ENCODE measurements at places on chromosomes 7 and 10. TPM values are rescaled to one million over a fixed set of nuclear protein-coding genes. Genes with fewer than 3 reads are reported as not detected.

DNA sequence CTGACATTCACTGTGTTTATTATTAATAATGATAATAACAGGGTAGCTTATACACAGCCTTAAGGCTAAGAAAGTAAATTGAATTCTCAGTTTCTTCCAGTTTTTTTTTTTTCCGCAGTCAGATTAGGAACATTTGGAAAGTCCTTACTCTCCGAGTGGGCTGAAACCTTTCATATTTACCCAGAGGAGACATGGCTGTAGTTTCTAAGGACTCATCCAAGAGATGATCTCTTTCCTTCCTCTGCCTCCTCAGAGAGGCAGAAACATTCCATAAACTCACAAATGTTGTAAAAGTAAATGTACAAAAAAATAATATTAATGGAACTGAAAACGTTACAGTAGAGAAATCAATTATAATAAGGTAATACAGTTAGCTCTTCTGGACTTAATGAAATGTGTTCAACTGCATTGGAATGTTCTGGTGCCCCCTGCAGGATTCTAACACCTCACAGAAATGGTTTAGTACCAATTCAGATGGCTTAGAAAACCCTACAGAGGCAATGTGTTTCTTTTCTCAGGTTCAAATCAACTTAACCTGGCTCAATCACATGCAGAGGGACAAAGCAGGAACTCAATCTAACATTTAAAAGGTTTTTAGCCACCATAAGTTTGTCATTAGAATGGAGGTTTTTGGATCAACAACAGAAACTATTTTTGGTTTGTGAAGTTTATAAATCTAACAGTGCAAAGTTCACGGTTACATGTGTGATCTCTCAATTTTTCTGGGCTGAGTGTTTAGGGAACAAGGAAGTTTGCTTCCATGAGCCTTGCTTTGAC lies 71.7 kb downstream of the ICA1 start:
- H3K36me3 ChIP-seq, result no peaks in the 10 kb centered on the region
- H3K4me1 ChIP-seq, result no peaks in the 10 kb centered on the region
- DNase-seq, result no peak
- H3K4me3 ChIP-seq, result no peak overlapping the region

GRCh38 chr10:80583685-80584084 lies 46.0 kb downstream of the SH2D4B start:
- H3K36me3 ChIP-seq, result no peaks in the 10 kb centered on the region
- H3K4me1 ChIP-seq, result no peaks in the 10 kb centered on the region
- no peak overlapping the region for H3K4me3 ChIP-seq
- H3K27me3 ChIP-seq, result no peaks in the 10 kb centered on the region
- no peak for DNase-seq

DIP2C gene
- total RNA-seq, result 48.2 TPM

DNA sequence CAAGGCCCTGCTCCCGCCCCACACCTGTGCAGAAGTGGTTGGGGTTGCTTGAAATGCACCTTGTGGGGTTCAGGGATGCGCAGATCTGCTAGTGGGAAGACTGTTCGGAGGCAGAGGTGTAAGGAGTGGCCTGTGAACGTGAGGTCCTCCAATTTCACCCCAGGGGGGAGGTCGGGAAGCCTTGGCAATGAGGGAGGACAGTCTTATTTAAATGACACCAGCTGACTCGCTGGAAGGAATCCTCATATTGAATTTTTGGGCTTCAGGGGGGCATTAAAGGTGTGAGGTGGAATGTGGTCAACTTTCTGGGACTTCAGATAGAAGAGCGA lies 218.8 kb upstream of the CELF2 start:
- DNase-seq, result no peak
- no peaks in the 10 kb centered on the region for H3K36me3 ChIP-seq
- H3K4me3 ChIP-seq, result peak overlapping the region; percentile 61
- peak overlapping the region; percentile 86 for H3K27ac ChIP-seq
- H3K4me1 ChIP-seq, result peaks cover 5% of the 10 kb centered on the region

DNA sequence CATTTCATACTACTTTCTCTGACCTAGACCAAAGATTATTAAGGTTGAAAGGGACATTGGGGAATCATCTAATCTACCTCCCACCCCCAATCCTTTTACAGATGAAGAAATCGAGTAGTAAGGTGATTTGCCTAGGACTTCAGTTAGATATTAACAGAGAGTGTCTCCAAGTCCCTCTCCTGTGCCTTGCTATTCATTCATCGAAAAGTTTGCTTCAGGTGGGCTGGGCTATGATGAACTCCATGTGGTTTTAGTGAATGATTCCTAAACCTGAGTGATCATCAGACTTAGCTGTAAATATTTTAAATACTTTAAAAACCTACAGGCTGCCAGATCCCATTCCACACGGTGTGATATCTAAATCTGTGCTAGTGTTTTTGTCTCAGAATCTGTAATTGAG lies 259.4 kb upstream of the SORCS1 start:
- no peaks in the 10 kb centered on the region for H3K27me3 ChIP-seq
- H3K27ac ChIP-seq, result no peak overlapping the region
- no peaks in the 10 kb centered on the region for H3K36me3 ChIP-seq
- no peak overlapping the region for H3K4me3 ChIP-seq
- no peak for DNase-seq
- H3K4me1 ChIP-seq, result no peaks in the 10 kb centered on the region

GRCh38 chr10:5913736-5914135 lies 23.7 kb downstream of the FBH1 start:
- H3K4me1 ChIP-seq, result no peaks in the 10 kb centered on the region
- DNase-seq, result no peak
- peaks cover 11% of the 10 kb centered on the region for H3K36me3 ChIP-seq
- no peak overlapping the region for H3K27ac ChIP-seq
- H3K27me3 ChIP-seq, result no peaks in the 10 kb centered on the region

GRCh38 chr7:121404348-121404747 lies 8.2 kb upstream of the FAM3C start:
- H3K27me3 ChIP-seq, result no peaks in the 10 kb centered on the region
- no peak overlapping the region for H3K27ac ChIP-seq
- no peak for DNase-seq

MOGAT3 gene
- not detected for total RNA-seq

COX19 gene
- 8.5 TPM for total RNA-seq

SUN1 gene
- total RNA-seq, result 160 TPM

- DNase-seq, result no peak
- no peak overlapping the region for H3K4me3 ChIP-seq
- no peaks in the 10 kb centered on the region for H3K36me3 ChIP-seq
- no peaks in the 10 kb centered on the region for H3K27me3 ChIP-seq
- H3K27ac ChIP-seq, result no peak overlapping the region
These were observed 31.7 kb downstream of the PSPH start for GRCh38 chr7:56019501-56019900.

GRCh38 chr10:110323503-110323902 lies 18.8 kb upstream of the SMNDC1 start:
- no peak overlapping the region for H3K27ac ChIP-seq
- no peak overlapping the region for H3K4me3 ChIP-seq
- H3K36me3 ChIP-seq, result no peaks in the 10 kb centered on the region
- no peaks in the 10 kb centered on the region for H3K4me1 ChIP-seq
- DNase-seq, result no peak
- H3K27me3 ChIP-seq, result no peaks in the 10 kb centered on the region

- H3K4me1 ChIP-seq, result no peaks in the 10 kb centered on the region
- H3K4me3 ChIP-seq, result no peak overlapping the region
- no peak for DNase-seq
- H3K27ac ChIP-seq, result no peak overlapping the region
- H3K27me3 ChIP-seq, result no peaks in the 10 kb centered on the region
- no peaks in the 10 kb centered on the region for H3K36me3 ChIP-seq
These were observed 510.5 kb upstream of the PFKP start for GRCh38 chr10:2556883-2557282.

DNA sequence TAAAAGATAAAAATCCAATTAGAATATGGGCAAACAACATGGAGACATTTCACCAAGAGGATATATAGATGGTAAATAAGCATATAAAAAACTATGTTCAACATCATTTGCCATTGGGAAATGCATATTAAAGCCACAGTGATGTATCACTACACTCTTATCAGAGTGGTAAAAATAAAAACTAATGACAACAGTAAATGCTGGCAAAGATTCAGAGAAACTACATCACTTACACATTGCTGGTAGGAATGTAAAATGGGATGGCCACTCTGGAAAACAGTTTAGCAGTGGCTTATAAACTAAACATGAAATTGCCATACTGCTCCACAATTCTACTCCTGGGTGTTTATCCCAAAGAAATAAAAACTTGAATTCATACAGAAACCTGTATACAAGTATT lies 59.2 kb downstream of the CROT start:
- DNase-seq, result no peak
- no peaks in the 10 kb centered on the region for H3K36me3 ChIP-seq
- no peaks in the 10 kb centered on the region for H3K27me3 ChIP-seq

DNA sequence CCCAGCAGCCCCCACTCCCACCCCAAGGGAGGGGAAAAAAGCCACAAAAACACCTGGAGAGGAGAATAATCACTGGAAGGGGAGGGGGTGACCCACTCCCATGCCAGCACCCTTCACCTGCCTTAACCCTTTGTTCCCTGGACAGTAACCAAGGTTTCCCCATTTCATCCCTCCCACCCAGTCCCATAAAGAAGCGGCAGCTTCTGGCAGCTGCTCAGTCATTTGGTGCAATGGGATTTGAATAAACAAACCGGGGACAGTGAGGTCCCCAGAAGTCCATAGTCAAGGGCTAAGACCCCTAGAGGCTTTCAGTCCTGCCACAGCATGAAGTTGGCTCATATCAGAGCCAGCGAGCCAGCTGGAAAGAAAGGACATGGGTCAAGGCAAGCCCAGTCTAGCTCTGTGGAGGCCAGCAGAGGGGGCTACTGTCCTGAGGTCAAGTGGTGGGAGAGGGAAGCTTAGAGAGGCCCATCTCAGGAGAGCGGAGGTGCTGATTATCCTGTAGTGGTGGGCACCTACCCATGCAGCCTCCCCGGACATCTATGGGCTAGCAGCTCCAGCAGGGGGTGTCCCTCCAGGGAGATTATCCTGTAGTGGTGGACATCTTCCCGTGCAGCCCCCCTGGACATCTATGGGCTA lies 58.9 kb upstream of the LBX1 start:
- H3K27me3 ChIP-seq, result peaks cover 67% of the 10 kb centered on the region
- no peaks in the 10 kb centered on the region for H3K4me1 ChIP-seq
- DNase-seq, result no peak
- no peak overlapping the region for H3K27ac ChIP-seq

GRCh38 chr7:55095672-55096071 lies 76.9 kb downstream of the EGFR start:
- H3K36me3 ChIP-seq, result no peaks in the 10 kb centered on the region
- no peak for DNase-seq
- H3K4me3 ChIP-seq, result no peak overlapping the region
- peaks cover 19% of the 10 kb centered on the region for H3K4me1 ChIP-seq

DNA sequence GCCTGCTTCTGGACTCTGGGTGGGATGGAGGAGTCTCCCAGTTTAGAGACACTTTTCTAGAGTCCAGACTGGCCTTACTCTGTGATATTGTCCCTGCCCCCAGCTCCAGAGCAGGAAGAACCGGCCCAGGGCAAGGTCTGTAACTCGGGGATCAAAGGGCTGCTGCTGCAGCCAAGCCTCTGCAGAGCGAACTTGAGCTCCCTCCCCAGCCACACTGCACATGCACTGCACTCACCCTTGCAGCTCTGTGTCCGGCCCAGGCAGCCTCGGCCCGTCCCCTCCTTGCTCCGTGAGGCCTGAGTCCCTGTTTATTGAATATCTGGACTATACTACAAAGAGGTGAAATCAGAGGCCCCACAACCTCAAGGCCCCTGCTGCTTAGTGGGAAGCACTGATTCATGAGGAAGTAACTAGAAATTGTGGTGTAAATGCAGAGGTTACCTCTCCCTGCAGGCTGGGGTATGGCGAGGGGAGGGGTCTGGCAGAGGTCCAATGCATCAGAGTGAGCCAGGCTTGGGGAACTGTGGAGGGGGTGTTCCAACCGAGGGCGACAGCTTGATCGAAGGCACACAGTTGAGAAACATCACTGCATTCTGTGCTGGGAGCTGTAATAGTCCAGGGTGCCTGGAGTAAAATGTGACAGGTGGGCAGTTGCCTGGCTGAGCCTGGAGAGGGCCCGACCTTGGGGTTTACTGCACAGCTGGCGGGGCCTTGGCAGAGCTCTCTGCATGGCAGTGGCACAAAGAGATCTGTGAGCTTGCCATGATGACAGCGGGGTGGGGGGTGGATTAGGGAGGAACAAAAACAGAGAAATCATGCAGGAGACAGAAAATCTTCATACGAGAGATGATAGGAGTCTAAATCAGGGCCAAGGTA lies 49.1 kb downstream of the AOC1 start:
- peaks cover 5% of the 10 kb centered on the region for H3K4me1 ChIP-seq
- no peaks in the 10 kb centered on the region for H3K36me3 ChIP-seq
- H3K27me3 ChIP-seq, result peaks cover 5% of the 10 kb centered on the region
- no peak overlapping the region for H3K27ac ChIP-seq
- H3K4me3 ChIP-seq, result no peak overlapping the region
- DNase-seq, result no peak

GRCh38 chr10:94219829-94220228 lies 142.9 kb downstream of the NOC3L start:
- no peak for DNase-seq
- H3K4me3 ChIP-seq, result no peak overlapping the region
- H3K4me1 ChIP-seq, result no peaks in the 10 kb centered on the region
- H3K27ac ChIP-seq, result no peak overlapping the region
- no peaks in the 10 kb centered on the region for H3K27me3 ChIP-seq

GRCh38 chr7:151038951-151039849 lies 9.1 kb upstream of the ASIC3 start:
- H3K27ac ChIP-seq, result peak overlapping the region; percentile 76
- no peak overlapping the region for H3K4me3 ChIP-seq
- no peaks in the 10 kb centered on the region for H3K27me3 ChIP-seq
- DNase-seq, result no peak
- no peaks in the 10 kb centered on the region for H3K4me1 ChIP-seq

GRCh38 chr10:34615770-34616169 lies 199.3 kb downstream of the PARD3 start:
- no peaks in the 10 kb centered on the region for H3K27me3 ChIP-seq
- H3K4me3 ChIP-seq, result no peak overlapping the region
- H3K27ac ChIP-seq, result no peak overlapping the region
- H3K36me3 ChIP-seq, result no peaks in the 10 kb centered on the region

DNA sequence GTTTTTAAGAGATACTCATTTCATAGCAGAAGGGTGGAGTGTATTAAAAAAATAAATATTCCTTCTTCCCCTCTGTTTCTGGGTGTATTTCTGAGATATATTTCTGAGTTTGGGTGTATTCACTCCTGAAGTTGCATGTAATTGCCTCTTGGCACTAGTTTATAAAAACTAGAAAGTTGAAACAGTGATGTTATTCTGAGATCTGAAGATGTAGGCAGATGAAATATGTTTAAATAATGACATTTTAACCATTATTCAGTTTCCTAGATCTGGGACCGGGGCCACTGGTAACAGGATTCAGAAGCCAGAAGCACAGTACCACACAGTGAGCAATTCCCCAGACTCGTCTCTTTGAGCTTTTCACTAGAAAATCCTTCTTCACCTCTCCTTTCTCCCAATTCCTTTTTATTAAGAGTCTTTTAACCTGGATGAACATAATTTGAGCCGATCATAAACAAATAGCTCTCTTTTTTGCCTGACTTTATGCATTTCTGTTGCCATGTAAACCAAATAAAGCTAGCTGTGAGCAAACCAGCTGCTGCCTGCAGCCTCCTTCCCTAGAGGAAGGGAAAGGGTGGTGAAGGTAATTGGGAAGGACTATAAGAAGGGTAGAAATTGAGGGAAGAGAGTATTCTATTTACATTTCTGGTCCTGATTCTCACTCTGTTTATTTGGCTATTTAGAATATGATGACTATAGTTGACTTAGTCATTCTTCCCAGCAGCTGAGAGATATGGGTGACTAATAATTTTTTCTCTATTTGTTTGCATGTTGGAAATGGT lies 101.8 kb upstream of the STRIP2 start:
- no peak overlapping the region for H3K27ac ChIP-seq
- H3K27me3 ChIP-seq, result no peaks in the 10 kb centered on the region
- DNase-seq, result no peak
- H3K4me1 ChIP-seq, result no peaks in the 10 kb centered on the region
- H3K4me3 ChIP-seq, result no peak overlapping the region
- no peaks in the 10 kb centered on the region for H3K36me3 ChIP-seq

GRCh38 chr7:50068850-50069551 lies 24.0 kb downstream of the ZPBP start:
- H3K36me3 ChIP-seq, result no peaks in the 10 kb centered on the region
- H3K27ac ChIP-seq, result peak overlapping the region; percentile 71
- H3K4me1 ChIP-seq, result peaks cover 5% of the 10 kb centered on the region

All from breast epithelium (tissue), 4 donors.